Left cardiac atrium (tissue), 4 donors: ENCODE measurements at places on chromosomes 16 and 17.

GRCh38 chr16:55510185-55510805 lies 1.4 kb downstream of the LPCAT2 start:
- no peak for DNase-seq

GRCh38 chr17:27038676-27039075 lies 255.2 kb upstream of the WSB1 start:
- DNase-seq: no peak

DNA sequence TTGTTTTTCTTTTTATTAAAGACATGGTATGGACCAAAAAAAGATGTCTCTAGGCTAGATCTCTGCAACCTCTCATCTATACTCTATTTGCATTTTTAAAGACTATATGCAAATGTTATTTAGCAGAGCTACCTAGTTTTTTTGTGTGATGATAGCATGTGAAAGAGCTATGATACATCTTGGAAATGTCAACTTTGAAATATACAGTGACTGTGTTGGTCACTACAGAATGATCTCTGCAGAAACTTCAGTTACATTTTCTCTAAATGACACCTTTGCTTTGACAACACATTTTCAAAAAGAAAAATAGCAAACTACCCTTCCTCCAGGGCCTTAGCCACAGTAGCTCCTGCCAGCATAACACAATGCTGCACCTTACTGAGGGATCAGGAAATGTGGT lies 86.6 kb downstream of the PRKCB start:
- no peak for DNase-seq

GRCh38 chr16:56682703-56683397 lies 580 bp downstream of the MT1X start:
- DNase-seq: peak; percentile 42

GRCh38 chr16:67147437-67148140 lies 3.2 kb downstream of the B3GNT9 start:
- no peak for DNase-seq

GRCh38 chr16:10668322-10669045 lies 26.2 kb downstream of the TEKT5 start:
- DNase-seq: peak; percentile 39

GRCh38 chr16:70788668-70789594 lies 12.0 kb downstream of the VAC14 start:
- DNase-seq: no peak

- DNase-seq: no peak
Measured at GRCh38 chr17:48993951-48994350, 3.2 kb upstream of the IGF2BP1 start.

DNA sequence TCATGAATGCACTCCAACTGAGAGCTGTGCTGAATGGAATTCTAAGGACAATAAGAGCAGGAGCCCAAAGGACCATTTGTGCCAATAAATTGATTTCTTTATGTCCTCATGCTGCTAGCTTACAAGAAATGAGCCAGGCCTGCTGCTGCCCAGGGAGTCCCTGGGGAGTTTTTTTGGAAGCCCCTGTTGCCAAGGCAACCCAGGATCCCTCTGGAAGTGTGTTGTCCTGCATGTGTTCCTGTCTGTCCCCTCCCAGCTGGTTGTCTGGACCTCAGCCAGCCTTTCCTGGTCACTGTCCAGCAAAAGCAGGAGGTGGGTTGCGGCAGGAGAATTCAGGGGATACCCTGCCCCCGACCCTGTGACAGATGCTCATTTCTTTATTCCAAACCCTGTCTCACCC lies 51.0 kb upstream of the GPRC5B start:
- no peak for DNase-seq

DNA sequence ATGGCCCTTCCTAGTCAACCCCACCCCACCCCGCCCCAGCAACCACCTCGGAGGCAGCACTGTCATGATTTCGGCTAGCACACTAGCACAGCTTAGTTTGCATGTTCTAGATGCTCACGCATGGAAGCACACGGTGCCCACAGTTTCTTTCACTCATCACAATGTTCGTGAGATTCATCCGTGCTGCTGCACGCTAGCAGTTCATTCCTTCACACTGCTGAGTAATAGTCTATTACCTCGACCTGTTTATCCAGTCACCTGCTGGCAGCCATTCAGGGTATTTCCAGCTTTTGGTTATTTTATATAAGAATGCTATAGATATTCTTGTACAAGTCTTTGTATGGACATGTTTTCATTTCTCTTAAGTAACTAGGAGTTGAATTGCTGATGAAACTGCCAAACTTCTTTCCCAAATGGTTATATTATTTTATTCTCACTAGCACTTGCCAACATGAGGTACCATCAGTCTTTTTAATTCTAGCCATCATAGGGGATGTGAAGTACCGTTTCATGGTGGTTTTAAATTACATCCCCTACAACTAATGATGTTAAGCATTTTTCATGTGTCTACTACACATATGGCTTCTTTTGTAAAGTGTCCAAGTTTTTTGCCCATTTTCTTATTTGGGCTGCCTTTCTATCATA lies 75.7 kb downstream of the CYTH1 start:
- no peak for DNase-seq

GRCh38 chr17:66560691-66561090 lies 258.3 kb downstream of the PRKCA start:
- DNase-seq: no peak

DNA sequence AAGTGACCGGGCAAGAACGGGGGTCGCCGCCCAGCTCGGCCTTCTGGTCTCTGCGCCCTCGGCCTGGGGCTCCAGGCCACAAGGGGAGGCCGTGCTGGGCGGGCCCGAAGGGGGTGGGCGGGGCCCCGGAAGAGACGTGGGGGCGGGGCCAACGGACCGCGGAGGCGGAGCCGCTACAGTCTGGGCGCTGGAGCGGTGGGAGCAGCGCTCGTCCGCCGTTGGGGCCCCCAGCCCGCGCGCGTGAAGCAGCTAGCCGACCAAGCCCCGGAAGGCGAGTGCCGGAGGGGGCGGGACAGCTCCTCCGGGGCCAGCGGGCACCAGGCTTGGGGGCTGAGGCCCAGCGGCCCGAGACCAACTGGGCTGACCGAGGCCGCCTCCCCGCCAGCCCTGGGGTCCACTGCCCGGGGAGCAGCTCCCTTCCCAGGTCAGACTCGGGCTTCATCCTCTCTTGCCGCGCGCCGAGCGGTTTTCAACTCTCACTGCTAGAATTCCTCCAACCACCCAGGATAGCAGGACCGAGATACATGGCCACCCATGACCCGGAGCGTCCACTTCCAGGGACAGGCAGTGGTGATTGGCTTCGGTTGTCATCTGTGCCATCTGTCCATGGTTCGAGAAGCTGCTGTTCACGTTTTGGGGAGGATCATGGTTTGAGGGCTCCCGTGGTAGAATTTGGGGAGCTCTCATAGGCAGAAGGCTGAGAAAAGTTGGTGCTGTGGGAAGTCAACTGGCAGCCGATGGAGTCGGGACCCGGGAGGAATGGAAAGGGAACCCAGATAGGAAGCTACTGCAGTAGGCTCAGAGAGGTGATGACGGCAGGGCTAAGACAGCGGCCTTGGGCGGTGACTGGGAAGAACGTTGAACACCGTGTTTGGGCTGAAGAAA lies 44.6 kb upstream of the LCMT1 start:
- peak; percentile 88 for DNase-seq

- DNase-seq: no peak
Measured at GRCh38 chr17:9020096-9020823, 1.1 kb upstream of the NTN1 start.

DNA sequence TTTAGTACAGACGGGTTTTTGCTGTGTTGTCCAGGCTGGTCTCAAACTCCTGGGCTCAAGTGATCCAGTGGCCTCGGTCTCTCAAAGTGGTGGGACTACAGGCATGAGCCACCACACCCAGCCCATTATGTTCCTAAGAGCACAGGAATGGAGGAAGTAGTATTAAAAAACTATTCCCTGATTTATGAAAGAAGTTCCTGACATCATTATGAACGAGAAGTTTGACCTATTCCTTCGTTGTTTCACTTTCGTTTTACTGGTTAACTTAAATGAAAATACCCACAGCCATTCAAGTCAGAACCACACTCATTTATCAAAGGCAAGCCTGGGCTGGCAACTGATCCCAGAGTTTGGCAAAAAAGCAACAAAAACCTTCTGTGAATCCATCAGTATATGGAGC lies 13.5 kb upstream of the CBX4 start:
- no peak for DNase-seq

DNA sequence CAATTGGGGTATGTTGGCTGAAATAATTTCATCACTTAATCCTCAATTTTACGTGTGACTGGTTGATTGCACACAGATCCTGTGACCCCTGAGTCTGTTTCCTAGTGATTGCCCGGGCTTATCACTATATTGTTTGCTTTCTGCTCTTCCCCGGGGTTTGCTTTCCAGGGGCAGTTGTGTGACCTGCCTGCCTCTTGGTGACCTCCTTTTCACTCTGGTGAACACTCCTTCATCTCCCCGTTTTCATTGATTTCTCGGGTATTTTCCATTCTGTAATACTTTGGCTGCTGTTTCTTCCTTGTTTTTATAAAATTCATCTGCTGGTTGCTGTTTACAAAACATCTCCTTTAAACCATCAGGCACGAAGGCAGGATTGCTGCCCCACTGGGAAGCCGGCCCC lies 36.0 kb downstream of the NTN1 start:
- no peak for DNase-seq

DNA sequence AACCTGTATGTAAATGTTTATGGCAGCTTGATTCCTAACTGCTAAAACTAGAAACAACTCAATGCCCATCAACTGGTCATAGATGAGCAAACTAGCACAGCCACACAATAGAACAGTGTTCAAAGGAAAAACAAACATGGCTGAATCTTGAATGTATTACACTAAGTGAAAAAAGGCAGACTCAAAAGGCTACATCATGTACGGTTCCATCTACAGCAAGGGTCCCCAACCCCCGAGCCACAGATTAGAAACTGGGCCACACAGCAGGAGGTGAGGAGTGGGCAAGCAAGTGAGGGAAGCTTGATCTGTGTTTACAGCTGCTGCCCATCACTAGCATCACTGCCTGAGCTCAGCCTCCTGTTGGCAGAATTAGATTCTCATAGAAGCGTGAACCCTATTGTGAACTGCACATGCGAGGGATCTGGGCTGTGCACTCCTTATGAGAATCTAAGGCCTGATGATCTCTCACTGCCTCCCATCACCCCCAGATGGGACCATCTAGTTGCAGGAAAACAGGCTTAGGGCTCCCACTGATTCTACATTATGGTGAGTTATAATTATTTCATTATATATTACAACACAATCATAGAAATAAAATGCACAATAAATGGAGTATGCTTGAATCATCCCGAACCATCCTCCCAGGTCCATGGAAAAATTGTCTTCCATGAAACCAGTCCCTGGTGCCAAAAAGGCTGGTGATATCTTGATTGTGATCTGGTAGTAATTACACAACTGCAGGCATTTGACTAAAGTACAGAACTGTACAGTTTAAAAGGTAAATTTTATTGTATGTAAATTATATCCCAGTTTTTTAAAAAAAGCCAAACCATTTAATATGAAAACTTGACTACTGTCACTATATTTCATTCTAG lies 7.7 kb downstream of the CEP20 start:
- DNase-seq: no peak

GRCh38 chr17:7113273-7114071 lies 1.1 kb downstream of the ASGR2 start:
- no peak for DNase-seq

- no peak for DNase-seq
Measured at GRCh38 chr17:8913879-8914278, 46.4 kb upstream of the PIK3R6 start.

- no peak for DNase-seq
Measured at GRCh38 chr16:2242598-2242997, 6.4 kb downstream of the DNASE1L2 start.

- DNase-seq: no peak
Measured at GRCh38 chr17:4947010-4947410, 1.3 kb downstream of the PFN1 start.

DNA sequence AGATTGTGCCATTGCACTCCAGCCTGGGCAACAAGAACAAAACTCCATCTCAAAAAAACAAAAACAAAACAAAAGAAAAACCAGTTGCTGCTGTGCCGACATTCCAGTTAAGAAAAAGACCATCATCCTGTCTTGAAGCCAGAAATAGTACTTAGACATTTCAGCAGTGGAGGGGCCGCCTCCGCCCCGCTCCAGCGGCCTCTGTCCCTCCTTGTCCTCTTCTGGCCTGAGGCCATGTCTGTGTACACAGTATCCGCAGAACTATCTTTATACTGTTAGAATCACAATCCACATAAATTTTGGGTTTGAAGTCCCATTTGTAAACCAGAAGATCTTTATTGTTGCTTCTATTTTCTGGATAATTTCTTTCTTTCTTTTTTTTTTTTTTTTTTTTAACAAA lies 24.9 kb downstream of the ZC3H18 start:
- DNase-seq: no peak

- peak; percentile 50 for DNase-seq
Measured at GRCh38 chr16:4511441-4512082, 27.0 kb downstream of the CDIP1 start.

GRCh38 chr17:69466451-69466850 lies 52.0 kb downstream of the MAP2K6 start:
- no peak for DNase-seq

DNA sequence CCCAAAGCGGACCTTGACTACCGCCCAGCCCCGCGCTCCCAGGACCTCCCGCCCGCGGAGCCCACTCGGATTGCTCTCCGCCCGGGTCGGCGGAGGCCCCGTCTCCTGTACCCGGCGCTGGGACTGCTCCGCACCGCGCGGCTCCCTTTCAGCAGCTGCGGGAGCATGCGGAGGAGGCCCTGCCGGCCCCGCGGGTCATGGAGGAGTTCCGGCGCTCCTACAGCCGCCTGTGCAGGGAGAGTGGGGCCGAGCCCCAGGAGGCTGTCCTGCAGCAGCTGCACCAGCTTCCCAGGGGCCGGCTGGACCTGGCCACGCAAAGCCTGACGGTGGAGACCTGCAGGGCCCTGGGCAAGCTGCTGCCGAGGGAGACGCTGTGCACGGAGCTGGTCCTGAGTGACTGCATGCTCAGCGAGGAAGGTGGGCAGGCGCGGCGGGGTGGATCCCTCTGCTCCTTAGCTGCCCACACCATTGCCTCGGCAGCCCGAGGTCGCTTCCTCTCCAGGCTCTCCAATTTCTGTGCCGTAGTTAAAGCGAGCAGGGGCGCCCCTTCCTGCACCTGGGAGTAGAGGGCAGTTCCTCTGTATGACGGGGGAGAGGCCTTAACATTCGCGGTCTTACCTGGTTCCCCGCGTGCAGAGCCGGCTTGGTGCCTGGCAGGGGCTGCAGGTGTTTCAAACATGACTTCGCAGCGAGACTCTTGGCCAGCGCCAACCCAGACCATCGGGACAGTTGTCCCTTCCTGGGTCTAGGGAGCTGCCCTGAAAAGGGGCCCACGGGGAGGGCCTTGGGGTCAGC lies 539 bp downstream of the LRRC45 start:
- DNase-seq: no peak
